ENCODE measurements at places on chromosomes 1 and 21.

DNA sequence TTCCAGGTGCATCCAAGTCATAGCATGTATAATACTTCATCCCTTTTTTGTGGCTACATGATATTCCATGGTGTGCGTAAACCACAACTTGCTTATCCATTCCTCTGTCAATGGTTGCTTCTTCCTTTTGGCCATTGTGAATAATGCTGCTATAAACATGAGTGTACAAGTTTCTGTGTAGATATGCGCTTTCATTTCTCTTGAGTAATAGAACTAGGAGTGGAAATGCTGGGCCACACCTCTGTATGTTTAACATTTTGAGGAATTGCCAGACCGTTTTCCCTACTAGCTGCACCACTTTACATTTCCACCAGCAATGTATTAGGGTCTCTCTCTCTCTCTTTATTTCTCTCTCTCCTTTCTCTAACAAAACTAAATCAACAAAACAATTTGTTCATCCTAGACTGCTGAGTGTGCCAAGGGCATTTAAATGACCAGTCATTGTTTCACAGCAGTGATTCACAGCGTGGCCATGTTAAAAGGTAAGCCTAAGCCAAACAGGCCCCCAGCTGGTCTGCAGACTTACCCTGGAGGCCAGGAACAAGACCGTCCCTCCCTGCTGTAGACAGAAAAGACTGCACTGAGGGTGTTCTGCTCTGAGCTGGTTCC is 53.2 kb upstream of the LYST start:
- no peak for DNase-seq

GRCh38 chr1:72018562-72018961 is 263.8 kb downstream of the NEGR1 start:
- no peak for DNase-seq

DNA sequence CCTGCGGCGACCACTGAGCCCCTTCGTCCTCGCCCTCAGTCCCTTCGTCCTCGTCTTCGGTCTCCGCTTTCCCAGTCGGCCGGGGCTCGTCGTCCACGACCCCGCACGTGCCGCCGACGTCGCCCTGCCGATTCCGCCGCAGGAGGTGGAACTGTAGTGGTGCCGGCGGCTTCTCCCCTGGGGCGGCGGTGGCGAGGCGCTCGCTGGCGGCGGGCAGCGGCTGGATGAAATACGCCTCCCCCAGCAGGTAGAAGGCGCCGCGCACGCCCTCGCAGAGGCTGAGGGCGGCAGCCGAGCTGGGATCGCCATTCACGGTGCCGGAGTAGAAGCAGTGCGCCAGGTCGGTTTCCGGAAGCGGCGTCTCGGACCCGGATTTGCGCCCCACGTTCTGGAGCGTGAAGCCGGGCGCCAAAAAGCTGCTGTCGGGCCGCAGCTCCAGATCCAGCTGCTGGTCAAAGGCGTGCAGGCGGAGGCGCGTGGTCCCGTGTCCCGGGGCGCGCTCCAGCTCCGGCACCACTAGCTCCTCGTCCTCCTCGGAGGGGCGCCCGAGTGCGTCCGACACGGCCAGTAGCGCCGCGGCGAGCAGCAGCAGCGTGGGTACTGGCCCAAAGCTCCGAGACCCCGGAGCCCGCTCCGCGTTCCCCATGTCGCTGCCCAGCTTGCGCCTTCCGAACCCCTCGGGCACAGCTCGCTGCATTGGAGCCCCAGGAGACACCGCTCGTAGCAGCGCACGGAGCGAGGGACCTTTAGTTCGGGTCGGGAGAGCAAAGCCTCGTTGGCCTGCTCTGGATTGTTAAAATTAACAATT is 747 bp downstream of the ADAMTS1 start:
- no peak for DNase-seq

- no peak for DNase-seq
These were observed 43.0 kb downstream of the JAK1 start for GRCh38 chr1:64923294-64923718.

- DNase-seq: no peak
These were observed 40.6 kb downstream of the MAPKAPK2 start for GRCh38 chr1:206725109-206725963.

- no peak for DNase-seq
These were observed 8.4 kb downstream of the EXTL1 start for GRCh38 chr1:26029864-26030481.

GRCh38 chr1:107541412-107541811 is 400.6 kb downstream of the NTNG1 start:
- no peak for DNase-seq

DNA sequence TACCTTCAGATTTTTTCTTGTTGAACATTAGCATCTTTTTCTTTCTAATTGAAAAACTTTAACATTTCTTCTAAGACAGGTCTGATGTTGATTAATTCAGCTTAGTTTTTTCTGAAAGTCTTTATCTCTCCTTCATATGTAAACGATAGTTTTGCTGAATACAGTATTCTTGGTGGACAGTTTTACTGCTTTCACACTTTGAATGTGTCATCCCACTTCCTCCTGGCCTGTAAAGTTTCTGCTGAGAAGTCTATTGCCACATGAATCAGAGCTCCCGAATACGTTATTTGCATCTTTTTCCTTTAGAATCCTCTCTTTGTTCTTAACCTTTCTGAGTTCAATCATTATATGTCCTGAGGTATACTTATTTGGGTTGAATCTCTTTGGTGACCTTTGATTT is 344.2 kb downstream of the OLFM3 start:
- no peak for DNase-seq

GRCh38 chr1:101448018-101448417 is 211.2 kb downstream of the S1PR1 start:
- no peak for DNase-seq
